ENCODE measurements at places on chromosomes 6 and 20.

- no peak for DNase-seq
Observed at GRCh38 chr6:93894521-93894920, 475.2 kb upstream of the EPHA7 start.

DNA sequence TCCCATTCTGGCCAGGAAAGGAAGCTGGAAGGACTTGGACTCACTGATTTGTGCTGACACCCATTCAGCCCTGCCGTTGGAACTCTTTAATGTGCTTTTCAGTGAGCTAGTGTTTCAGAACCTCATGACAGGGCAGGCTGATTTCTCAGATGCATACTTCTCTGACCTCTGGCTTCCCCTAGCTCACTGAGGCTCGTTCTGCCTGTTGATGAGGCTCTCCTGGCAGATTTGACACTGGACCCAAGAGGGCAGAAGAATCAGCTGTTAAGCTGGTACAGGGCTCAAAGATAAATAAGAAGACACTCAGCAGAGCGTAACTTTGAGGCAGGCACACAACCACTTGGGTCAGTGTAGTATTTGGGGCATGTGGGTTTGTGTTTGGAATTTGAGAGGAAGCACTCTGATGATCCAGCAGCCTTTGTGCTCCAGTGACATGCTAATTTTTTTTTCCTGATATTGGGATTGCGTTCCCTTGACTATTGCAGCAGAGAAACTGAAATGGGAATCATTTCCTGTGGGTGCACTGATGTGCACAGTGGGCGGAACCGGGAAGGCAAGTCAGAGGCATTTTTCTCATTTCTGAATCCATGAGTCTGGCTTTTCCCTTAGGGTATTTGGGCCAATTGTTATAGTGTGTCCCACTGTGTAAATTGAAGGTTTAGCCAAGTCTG lies 80.2 kb downstream of the CARMIL1 start:
- no peak for DNase-seq

DNA sequence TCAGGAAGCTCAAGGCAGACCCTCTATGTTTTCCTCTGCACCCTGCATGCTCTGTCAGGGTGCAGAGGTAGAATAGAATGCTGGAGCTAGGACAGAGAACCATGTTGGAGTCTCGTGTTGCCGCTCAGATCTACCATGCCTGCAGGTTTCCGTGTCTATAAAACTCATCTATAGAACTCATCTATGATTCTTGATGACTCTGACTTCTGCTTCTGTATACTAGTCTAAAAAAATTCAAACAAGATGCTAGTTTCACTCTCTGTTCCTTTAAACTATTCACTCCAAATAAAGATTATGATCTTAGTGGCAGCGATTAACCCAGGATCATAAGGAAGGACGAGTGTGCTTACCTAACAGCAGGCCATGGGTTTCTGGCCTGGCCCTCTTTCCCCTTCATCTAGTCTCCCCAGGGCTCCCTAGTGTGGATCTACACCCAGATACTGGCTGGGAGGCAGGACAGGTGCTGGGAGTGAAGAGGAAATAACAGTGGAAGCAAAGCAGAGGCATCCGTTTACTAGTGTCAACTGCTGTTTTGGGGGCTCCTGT lies 162.7 kb upstream of the SUPT3H start:
- no peak for DNase-seq

- DNase-seq: no peak
Observed at GRCh38 chr6:45175272-45175671, 152.9 kb upstream of the RUNX2 start.

GRCh38 chr6:39221779-39222641 lies 7.3 kb downstream of the KCNK5 start:
- DNase-seq: no peak

GRCh38 chr6:7419065-7419464 lies 29.5 kb downstream of the RIOK1 start:
- DNase-seq: no peak

GRCh38 chr6:2237001-2237400 lies 8.4 kb downstream of the GMDS start:
- DNase-seq: no peak

DNA sequence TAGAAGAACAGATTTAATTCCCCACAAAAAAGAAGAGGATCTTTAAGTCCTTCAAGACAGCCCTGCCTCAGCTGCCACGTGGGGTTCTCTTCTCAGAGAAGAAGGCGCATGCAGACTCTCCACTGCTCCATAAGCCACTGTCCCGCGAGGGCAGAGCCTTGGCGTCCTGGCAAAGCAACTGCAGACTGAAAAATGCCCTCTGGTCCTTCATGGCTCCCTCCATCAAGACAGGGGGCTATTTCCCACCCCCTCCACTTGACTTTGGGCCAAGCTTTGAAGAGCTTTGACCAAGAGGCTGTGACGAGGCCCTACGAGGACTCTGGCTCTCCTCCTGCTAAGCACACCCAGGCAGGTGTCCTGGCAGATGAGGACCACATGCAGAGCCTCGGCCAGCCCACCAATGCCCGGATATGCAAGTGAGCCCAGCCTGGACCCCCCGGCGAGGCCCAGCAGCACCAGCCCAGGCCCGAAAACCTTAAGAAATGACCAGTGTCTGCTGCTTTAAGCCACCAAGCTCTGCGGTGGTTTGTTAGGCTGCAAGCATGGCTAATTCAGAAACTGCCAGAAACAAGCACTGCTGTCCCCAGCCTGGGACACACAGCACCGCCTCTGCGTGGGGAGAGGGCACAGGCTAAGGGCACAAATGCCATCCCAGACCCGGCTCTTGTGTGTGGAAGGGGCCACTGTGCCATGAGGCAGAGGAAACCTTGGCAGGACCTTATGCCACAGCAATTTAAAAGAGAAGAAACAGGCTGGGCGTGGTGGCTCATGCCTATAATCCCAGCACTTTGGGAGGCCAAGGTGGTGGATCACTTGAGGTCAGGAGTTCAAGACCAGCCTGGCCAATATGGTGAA lies 16.1 kb downstream of the GMEB2 start:
- DNase-seq: no peak

All from stimulated activated CD8-positive, alpha-beta memory T cell treated with anti-CD3 and anti-CD28 coated beads, Interleukin-2, amount 100 ng/mL, for 1 hour (primary cell).